ENCODE measurements at places on chromosomes 6 and 20. TPM values are rescaled to one million over a fixed set of nuclear protein-coding genes. Genes with fewer than 3 reads are reported as not detected.

Gene TTK
- 0.64 TPM for total RNA-seq

Gene PLA2G7
- total RNA-seq: not detected

Gene SLC2A10
- total RNA-seq: 19.0 TPM

Gene DYNLT2
- 0.72 TPM for total RNA-seq

Gene CALHM5
- under 0.01 TPM for total RNA-seq

Gene CLDN20
- not detected for total RNA-seq

Gene SPINT4
- not detected for total RNA-seq

Gene RGS17
- total RNA-seq: 3.4 TPM

Gene YWHAB
- 65.1 TPM for total RNA-seq

Gene EYS
- total RNA-seq: under 0.01 TPM

Gene KIAA0408
- not detected for total RNA-seq

Gene SEL1L2
- total RNA-seq: not detected

Gene IL17F
- not detected for total RNA-seq

Gene TRIM10
- total RNA-seq: not detected

Gene SNX5
- 229 TPM for total RNA-seq

Gene KCNG1
- 148 TPM for total RNA-seq

Gene OPRM1
- total RNA-seq: not detected

Gene CDSN
- total RNA-seq: not detected

Gene C20orf202
- not detected for total RNA-seq

Gene CASS4
- total RNA-seq: 0.24 TPM

Gene LY6G6F
- not detected for total RNA-seq

All from tracheal epithelial cell (primary cell).